Activated CD4-positive, alpha-beta T cell treated with anti-CD3 and anti-CD28 coated beads for 4 hours (primary cell): ENCODE measurements at places on chromosomes 2 and 18.

DNA sequence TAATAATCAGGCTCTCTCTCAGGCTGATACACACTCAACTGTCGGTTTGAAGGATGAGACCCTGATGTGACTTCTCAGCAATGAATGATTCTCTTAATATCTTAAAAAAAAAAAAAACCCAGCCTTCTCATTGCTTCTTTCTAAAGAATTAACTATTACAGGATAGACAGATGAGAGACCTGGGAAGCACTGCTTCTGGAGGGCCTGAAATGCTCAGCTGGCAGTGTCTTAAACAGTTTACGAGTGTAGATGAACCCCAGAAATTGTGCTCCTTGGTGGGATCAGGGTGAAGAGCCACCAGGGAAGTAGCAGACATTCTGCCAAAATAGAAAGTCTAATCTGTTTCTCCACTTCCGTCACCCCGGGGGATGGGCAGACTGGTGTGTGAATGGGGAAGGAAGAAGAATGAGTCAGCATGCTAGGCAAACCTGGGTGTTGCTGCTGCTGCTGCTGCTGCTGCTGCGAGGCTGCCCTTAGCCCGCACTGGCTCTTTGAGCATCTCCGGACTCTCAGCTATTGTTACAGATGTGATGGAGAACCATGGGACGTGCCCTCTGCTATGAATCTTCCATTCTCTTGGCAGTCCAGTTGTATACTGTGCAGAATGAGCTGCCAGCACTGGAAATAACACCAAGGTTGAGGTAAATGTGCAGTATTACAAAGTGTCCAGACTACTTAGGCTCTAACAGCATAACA, 158.4 kb downstream of the SETBP1 start:
- peak; percentile 55 for DNase-seq

DNA sequence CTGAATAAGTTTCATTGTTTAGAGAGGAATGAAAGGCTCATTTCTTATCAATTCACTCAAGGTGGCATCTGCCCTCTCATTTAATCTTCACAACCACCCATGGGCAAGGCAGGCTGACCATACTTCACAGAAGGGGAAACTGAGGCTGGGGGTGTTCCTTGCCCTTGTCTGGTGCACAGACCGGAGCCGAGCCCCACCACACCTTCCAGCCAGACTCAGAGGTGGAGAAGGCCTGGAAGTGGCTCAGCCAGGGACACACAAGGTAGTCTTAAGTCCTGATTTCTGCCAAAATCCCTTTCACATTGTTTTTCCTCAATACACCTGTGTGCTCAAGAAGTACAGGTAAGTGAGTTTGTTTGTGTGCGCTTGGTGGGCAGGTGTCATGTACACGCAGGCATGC, 111.9 kb upstream of the TEX51 start:
- DNase-seq: no peak

- DNase-seq: no peak
These were observed 48.0 kb downstream of the ZNF407 start for GRCh38 chr18:74645679-74646078.

DNA sequence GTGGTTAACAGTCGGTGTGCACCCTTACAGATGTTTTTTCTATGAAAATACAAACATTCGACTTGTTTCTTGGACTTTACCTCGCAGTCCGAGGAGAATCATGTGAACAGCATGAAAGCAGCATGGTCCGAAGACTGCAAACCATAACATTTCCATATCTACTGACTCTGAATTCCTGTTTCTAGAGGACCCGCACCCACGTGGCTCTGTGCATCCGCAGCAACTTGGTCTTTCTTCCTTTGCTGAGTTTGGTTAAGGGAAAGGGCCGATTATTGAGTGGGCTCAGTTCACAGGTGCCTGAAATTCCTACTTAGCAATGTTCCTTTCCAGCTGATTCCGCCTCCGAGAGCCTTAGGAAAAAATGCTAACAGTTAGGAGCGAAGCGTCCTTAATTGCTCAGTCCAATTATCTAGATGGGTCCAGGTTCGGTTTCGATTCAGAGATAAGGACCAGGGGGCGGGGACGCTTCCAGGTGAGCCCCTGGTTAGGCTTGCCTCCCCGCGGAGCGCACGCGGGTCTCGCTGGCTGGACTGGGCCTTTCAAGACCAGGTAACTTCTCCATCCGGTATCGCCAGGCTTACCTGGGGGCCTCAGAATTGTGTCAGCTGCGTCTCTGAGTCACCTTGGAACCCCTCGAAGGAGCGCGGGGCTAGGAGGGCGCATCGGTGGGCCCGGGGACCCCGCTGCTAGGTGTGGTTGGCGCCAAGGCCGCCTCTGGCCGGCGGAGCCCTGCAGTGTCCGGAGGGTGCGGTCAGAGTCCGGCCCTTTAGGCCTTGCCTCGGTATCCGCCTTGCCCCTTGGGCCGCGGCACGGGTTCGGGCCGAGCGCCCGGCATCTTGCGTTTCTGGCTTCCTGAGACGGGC, 1.1 kb upstream of the B3GNT2 start:
- no peak for DNase-seq

DNA sequence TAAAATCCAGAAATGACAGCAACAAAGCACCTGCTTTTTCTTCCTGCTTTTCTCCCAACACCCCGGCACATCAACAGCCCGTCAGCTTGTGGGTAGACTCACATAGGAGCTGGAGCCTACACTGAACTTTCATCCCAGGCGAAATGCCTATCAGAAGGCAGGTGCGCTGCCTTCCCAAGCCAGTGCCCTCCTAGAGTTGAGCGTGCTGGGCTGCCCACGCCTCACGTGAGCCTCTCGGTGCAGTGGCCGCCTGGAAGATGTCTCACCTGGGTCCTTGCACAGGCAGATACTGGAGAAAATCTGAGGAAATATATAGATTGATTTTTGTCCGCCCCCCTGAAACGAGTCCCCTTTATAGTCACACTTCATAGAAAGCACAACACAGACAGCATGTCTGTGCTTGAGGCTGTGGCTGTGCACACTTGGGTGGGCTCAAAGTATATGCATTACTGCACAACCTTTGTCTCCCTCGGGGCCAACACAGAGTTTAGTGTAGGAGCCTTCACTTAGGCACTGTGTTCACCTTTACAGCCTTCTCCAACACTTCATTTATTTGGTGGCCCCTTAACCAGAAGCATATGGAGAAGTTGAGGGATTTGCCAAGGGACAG, 112.5 kb downstream of the SMAD7 start:
- no peak for DNase-seq

DNA sequence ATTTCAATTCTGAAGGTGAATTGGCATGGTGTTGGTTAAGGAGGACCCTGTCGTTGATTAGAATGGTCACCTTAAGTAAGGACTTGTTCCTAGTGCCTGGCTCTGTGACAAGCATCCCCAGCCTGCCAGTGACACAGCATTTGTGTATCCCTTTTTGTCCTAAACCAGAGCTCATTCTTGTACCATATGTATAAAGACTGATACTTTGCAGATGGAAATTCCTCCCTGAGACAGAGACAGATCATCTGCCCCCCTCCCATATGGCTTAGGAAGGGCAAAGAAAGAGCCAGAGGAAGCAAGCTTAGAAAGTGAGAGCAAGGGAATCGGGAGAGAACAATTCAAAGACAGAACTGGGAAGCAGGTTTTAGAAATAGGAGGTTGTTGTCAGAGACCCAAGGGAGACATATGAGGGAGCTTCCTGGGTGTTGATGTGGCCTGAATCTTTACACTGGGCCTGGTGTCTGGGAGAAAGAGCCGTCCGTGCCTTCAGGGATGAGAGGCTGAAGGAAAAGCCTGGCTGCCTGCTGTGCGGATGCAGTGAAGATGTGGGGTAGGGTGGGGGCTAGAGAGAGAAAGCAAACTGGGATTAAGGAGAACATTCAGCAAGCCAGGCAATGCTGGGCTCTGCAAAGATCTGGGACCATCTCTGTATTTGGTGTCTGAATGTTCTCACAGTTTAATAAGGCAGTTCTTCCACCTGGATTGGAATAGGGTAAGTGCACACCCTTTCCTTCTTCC, 13.2 kb upstream of the CHRNA1 start:
- DNase-seq: no peak

DNA sequence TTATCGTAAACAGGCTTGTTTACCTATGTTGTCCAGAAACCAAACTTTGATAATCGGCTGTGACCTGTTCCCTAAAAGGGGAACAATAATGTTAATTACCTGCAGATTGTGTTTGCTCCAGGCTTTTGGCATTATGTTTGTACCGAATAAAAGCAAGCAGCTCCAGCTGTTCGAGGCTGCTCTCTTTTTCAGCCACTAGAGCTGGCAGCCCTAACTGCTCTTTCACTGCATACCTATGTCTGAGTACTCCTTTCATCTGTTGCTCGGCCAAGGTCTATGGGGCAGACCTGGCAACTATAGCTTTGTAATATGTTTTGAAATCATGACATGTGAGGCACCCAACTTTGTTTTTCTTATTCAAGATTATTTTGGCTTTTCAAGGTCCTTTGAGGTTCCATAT, 77.8 kb upstream of the EHBP1 start:
- DNase-seq: no peak

GRCh38 chr2:63819256-63819655, 22.4 kb upstream of the UGP2 start:
- DNase-seq: no peak

GRCh38 chr2:206457188-206457634, 13.9 kb downstream of the ADAM23 start:
- no peak for DNase-seq

DNA sequence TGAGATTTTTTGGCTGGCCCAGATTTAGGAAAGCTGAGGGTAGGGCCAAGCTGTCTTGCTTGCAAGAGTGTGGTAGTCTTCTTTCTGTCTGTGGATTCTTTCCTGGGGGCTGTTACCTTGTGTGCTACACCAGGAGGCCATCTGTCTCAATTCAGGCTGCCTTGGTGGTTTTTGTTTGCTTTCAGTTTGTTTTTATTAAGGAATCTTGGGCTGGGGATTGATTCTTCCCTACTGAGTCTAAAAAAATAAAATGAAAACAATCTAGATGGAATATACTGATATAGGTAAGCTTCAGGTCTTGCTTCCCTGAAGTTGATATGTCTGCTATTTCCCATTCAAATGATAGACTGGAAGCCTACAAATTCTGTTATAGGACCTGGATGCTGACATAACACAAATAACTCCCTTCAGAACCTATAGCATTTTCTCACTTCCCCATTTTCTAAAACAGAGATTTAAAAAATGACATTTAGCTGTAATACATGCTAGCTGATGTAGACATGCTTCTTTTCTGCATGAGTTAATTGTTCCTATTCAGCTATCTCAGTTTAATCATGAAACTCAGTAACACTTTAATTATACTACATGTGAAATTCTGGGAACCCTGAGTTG, 5.3 kb downstream of the LHCGR start:
- DNase-seq: no peak

- DNase-seq: no peak
These were observed 96.3 kb upstream of the RAB6C start for GRCh38 chr2:129883121-129883520.

- no peak for DNase-seq
These were observed 51.9 kb upstream of the REG3G start for GRCh38 chr2:78973630-78974029.

DNA sequence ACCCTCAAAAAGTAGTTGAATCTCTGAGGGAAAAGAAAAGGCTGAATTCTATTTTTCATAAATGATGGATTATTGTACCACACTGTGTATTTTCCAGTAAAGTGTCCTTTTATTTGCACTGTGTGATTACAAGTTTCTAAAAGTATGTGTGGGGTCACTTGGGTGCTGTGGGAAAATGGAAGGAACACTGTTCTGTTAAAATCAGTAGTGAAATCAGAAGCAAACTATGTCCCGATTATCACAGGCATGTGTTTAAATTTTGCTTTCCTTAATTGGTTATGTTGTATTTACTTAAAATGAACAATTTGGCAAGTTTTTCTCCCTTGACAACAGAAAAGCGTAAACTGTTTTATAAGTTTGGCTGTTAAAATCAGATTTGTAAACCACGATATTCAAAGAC, 353.1 kb downstream of the ARHGAP15 start:
- no peak for DNase-seq

DNA sequence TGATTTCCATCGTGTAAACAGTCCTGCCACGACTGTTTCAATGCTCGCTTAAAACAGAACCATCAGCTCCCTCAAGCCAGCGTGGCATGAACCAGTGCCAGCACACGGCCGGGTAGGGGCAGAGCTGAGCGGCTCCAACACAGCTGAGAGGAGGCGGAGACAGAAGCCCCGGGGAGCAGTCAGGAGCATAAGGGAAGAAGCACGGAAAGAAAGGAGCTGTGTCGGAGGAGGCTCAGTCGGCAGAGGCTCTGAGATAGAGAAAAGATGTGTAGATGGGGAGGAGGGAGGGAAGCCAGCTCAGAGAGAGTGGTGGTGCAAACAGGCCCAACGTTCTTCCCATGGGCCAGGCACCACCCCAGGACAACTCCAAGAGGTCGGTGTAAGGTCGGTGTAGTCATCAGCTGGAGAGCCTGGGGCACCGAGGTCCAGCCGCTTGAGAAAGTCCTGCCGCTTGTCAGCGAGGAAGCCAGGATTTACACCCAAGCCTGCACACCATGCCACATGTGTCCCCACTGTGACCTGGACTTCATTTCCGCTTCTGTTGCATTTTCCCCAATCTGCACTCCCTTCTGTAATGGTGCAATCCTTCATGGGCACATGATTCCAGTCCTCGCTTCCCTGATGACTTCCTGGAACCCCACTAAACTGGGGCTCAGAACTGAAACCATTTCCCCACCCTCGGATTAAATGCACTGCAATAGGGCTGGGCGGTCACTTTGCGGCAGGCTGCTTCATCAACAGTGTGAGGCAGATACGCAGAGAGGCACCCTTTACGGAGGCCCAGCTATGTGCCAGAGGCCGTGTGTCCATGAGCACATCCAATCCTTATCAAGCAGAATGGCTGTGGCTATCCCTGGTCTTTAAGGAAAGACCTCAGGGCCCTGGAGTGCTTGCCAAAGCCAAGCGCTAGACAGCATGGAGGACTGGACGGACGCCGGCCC, 43.5 kb downstream of the CYP27C1 start:
- DNase-seq: no peak

DNA sequence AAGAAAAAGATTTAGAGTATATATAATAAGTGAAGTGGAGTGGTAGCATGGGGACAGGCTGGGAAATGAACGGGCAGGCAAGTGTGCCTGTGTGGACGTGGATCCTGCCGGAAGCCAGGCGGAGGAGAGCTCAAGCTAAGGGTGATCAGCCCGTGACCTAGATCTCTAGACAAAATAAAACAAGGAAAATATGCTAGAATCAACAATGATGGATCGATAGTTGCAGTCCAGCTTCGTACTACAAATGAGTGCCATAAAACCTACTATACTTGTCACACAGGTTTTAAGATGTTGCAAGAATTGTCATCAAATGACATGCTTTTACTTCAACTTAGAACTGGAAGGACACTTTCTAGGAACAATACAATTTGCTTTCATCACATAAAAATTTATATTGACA, 8.5 kb downstream of the EIF2AK2 start:
- no peak for DNase-seq
